ENCODE measurements at places on chromosomes 1 and 21. TPM values are rescaled to one million over a fixed set of nuclear protein-coding genes. Genes with fewer than 3 reads are reported as not detected.
A peak's percentile ranks its signal among the peaks of the same experiment; 100 is the strongest.

Gene FPGT
- polyA plus RNA-seq: 6.1 TPM

GRCh38 chr1:206766251-206766856, 4.2 kb upstream of the IL19 start:
- DNase-seq: peak; percentile 79
- no peaks in the 10 kb centered on the region for H3K36me3 ChIP-seq
- H3K4me3 ChIP-seq: no peak overlapping the region
- H3K27me3 ChIP-seq: peaks cover 3% of the 10 kb centered on the region
- no peaks in the 10 kb centered on the region for H3K4me1 ChIP-seq
- no peak overlapping the region for H3K27ac ChIP-seq

Gene TNFAIP8L2
- polyA plus RNA-seq: 7.1 TPM

DNA sequence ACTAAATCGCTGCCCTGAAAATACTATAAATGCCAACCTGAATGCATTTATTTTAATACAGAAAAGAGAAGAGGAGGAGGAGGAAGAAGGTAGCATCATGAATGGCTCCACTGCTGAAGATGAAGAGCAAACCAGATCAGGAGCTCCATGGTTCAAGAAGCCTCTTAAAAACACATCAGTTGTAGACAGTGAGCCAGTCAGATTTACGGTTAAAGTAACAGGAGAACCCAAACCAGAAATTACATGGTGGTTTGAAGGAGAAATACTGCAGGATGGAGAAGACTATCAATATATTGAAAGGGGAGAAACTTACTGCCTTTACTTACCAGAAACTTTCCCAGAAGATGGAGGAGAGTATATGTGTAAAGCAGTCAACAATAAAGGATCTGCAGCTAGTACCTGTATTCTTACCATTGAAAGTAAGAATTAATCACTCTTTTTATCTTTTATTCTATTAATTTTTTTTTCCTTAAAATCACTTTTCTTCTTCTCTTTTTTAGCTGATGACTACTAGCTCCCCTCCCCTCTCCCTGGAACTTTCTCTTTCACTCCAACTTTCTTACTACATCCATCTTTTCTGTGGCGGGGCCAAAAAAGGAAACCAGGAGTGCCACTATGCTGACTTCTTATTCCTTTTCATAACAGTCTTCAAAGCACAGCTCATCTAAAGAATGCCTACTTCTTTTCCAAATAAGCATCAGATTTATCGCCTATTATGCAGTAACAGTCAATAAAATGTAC, 36.3 kb downstream of the FUBP1 start:
- no peak for DNase-seq
- no peaks in the 10 kb centered on the region for H3K36me3 ChIP-seq
- no peaks in the 10 kb centered on the region for H3K27me3 ChIP-seq
- no peak overlapping the region for H3K27ac ChIP-seq
- peaks cover 3% of the 10 kb centered on the region for H3K4me1 ChIP-seq

DNA sequence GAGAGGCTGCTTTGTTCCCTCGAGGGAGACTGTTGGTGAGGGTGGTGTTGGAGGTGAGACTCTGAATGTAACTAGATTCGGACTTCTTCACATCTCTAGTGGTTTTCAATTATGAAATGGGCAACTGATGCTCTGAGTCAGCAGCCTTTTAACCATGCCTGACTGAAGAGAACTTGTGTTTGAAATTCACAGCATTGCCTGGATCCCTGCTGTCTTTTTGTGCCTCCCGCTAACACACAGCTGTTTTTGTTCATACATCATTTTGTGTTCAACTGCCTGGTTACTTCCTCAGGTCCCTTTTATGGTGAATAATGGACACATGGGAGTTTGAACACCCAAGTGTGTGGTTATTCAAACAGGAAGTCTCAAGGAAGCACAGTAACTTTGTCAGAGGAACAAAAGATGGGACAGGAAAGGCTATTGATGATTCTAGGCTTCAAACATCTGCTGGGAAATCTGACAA, 16.8 kb downstream of the LAMC1 start:
- no peaks in the 10 kb centered on the region for H3K36me3 ChIP-seq
- DNase-seq: no peak
- H3K4me1 ChIP-seq: peaks cover 17% of the 10 kb centered on the region
- H3K27me3 ChIP-seq: no peaks in the 10 kb centered on the region
- peak overlapping the region; percentile 14 for H3K27ac ChIP-seq
- no peak overlapping the region for H3K4me3 ChIP-seq

DNA sequence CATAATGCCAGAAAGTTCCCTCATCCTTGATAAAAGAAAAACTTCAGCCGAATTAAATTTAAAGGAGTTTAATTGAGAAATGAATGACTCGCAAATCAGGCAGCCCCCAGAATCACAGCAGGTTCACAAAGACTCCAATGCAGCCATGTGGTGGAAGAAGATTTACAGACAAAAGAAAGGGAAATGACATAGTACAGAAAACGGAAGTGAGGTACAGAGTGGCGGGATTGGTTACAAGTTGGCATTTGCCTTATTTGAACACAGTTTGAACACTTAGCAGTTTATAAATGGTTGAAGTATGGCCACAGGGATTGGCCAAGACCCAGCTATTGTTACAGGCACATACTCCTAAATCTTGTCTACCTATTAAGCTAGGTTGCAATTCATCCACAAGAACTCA, 46.6 kb downstream of the HIVEP3 start:
- H3K36me3 ChIP-seq: no peaks in the 10 kb centered on the region
- no peaks in the 10 kb centered on the region for H3K27me3 ChIP-seq
- H3K4me1 ChIP-seq: no peaks in the 10 kb centered on the region
- H3K4me3 ChIP-seq: no peak overlapping the region

DNA sequence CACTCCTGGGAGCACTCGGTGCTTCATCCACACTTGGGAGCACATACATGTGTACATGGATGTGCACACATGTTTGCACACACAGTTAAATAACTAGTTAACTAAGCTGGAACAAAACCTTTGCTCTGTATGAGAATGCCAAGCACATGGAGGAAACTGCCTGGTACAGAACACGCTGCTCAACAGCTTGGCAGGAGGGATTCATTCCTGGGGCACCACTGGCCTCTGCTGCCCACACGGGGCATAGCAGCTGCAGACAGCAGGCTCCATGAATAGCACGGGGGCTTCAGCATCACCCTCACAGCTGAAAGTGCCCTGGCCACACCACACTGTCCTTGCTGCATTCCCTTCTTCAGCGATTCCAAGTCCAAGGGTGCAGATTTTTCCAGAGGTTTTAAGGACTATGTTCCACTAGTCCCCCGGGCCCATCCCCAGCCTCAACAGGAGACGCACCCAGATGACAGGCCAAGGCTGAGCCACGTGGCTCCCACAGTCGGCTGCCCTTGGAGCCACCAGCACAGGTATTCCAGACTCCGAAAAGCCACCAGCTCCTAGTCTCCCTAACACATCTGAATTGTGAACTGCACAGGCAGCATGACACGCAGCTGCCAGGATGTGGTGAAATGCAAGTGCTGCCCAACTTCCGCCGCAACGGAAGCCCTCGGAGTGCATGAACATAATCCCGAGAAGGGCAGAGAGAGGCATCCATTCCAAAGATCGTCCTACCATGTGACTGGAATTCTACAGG, 16.9 kb downstream of the NPHP4 start:
- no peaks in the 10 kb centered on the region for H3K27me3 ChIP-seq
- H3K36me3 ChIP-seq: no peaks in the 10 kb centered on the region
- no peak overlapping the region for H3K4me3 ChIP-seq
- no peak overlapping the region for H3K27ac ChIP-seq

- H3K27me3 ChIP-seq: no peaks in the 10 kb centered on the region
- H3K4me3 ChIP-seq: no peak overlapping the region
- H3K36me3 ChIP-seq: no peaks in the 10 kb centered on the region
- no peak for DNase-seq
- no peak overlapping the region for H3K27ac ChIP-seq
These were observed 7.9 kb upstream of the PHGDH start for GRCh38 chr1:119703666-119704450.

Gene WNT2B
- polyA plus RNA-seq: 2.5 TPM

DNA sequence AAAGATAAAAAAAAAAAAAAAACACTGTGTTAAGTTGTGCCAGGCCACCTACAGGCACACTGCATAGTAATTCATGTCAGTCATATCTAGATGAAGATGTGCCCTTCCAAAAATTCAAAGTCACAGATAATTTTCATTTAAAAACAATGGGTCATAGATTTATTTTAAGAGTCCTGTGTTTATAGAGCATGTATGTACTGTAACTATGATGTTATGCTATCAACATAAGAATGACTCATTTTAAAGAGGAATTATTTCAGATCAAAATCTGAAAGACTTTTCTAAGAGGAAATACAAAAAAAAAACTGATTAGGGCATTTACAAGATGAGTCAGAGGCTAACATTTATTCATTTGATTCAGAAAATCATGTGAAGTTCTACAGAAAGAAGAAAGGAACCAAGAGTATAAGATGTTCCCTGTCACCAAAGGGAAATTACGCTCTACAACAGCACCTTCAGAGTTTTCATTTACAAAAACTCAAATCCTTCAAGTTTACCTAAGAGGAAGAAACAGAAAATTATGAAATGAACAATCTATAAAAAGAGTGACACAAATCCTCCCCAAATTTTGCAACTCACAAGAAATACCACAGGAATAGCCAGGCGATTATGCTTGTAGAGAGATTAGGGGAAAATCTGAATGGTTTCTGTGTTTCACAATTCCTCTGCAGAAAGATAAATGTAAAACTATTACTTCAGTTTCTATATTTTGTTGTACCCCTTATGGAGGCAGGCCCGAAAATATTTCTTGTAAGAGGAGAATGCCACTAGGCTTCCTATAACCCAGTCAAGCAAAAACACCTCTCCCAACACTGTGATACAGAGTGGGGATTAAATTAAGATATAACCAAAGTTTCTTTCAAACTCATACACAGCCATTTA, 13.8 kb downstream of the TP53BP2 start:
- DNase-seq: no peak
- H3K27ac ChIP-seq: peak overlapping the region; percentile 79
- H3K36me3 ChIP-seq: no peaks in the 10 kb centered on the region
- peaks cover 9% of the 10 kb centered on the region for H3K4me1 ChIP-seq

Gene PRDX1
- 441 TPM for polyA plus RNA-seq

DNA sequence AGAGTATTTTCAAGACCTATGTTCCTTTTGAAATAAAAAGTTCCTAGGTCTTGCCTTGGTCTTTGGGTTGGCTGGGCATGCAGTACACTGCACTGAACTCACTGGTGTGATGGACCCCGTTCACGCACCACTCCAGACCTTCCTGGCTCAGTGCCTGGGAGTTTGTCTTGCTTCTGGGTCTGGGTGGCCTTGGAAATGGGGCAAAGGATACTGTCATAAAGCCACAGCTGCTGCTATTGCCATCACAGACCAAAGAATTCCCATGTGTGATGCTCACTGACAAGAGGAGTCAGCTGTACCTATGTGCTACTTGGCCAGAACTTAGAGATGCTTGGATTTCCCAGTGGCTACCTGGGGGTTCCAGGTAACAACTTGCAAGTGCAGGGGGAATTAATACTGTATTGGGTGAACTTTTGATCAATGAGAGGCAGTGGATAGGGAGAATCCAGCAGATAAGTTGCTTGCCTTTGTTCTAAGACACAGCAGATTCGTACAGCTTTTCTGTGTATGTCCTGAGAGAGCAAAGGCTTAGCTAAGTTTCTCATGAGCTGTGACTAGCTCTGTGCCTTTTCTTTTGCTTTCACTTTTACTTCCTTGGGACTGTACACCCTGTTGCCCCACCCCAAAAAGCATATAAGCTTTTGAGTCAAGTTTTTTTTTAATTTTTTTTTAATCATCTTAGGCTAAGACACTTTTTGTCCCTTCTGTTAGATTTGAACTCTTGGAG, 115.3 kb downstream of the RUNX1 start:
- H3K36me3 ChIP-seq: no peaks in the 10 kb centered on the region
- DNase-seq: no peak
- H3K4me3 ChIP-seq: no peak overlapping the region
- H3K27me3 ChIP-seq: peaks cover 1% of the 10 kb centered on the region
- H3K27ac ChIP-seq: no peak overlapping the region

Gene TFF3
- 27.5 TPM for polyA plus RNA-seq

GRCh38 chr1:243233908-243234307, 21.2 kb downstream of the CEP170 start:
- no peaks in the 10 kb centered on the region for H3K4me1 ChIP-seq
- DNase-seq: no peak
- no peak overlapping the region for H3K27ac ChIP-seq
- H3K36me3 ChIP-seq: no peaks in the 10 kb centered on the region

Gene TAS1R1
- polyA plus RNA-seq: not detected

DNA sequence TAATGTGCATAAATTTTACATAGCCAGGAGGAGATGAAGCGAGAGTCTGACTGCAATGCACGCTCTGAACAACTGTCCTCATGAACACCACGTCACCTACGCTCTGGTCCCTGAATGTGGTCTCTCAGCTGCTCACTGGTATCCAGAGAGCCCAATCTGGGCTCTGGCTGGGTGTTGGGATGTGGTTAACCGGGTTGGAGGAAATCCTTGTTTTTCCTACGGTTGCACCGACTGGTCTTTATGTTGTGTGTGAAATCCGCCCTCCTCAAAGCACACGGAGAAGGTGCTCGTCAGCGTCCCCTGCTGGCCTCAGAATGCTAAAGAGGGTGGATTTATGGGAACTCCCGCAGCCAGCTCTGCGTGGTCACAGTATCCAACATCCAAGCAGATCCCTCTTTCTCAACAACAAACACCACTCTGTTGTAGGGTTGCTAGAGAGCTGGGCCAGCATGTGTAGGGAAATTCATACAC, 51.8 kb upstream of the FAM89A start:
- H3K27ac ChIP-seq: no peak overlapping the region
- H3K4me1 ChIP-seq: no peaks in the 10 kb centered on the region
- H3K36me3 ChIP-seq: no peaks in the 10 kb centered on the region
- H3K4me3 ChIP-seq: no peak overlapping the region

- no peak overlapping the region for H3K4me3 ChIP-seq
- H3K36me3 ChIP-seq: no peaks in the 10 kb centered on the region
- H3K4me1 ChIP-seq: no peaks in the 10 kb centered on the region
- no peak overlapping the region for H3K27ac ChIP-seq
- no peak for DNase-seq
These were observed 31.3 kb upstream of the CLCA4 start for GRCh38 chr1:86515597-86515996.

DNA sequence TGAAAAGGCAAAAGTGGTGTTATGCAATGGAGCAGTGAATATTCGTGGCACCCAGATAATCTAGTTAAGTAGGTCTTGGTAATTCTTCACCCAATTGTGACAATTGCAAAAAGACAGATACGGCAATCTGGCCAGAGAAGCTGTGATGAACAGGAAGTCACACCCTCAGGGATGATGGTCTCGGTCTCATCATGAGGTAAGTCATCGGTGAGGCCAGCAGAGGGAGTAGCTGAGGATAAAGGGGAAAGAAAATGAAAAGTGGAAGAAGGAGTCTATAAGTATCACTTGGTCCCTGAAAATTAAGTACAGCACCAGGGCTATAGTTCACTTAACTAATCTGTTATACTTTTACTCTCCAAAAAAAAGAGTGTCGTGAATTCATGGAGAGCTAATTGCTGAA, 258.8 kb upstream of the NCAM2 start:
- no peak overlapping the region for H3K27ac ChIP-seq
- H3K4me3 ChIP-seq: no peak overlapping the region
- H3K27me3 ChIP-seq: no peaks in the 10 kb centered on the region

Gene LRRC71
- 2.4 TPM for polyA plus RNA-seq

DNA sequence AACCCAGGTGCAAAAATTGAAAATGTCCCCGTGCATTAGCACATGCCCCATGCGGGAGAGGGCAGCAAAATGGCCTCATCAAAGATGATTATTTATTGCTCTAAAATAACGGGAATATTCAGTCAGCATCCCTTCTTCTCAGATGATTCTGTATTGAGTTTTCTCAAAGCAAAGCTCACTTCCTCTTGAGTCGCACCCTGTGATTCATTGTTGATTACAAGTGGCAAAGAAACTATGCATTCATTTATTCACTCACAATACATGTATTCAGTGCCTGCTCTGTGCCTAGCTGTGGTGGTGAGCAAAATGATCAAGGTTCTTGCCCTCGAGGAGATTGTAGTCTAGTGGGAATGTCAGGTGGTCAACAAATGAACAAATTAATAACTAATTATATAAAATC, 226.0 kb upstream of the KAZN start:
- H3K4me1 ChIP-seq: no peaks in the 10 kb centered on the region
- DNase-seq: no peak
